ENCODE measurements at places on chromosomes 3 and 15. TPM values are rescaled to one million over a fixed set of nuclear protein-coding genes. Genes with fewer than 3 reads are reported as not detected.

The ACTRT3 gene
- 1.0 TPM for total RNA-seq

The LMCD1 gene
- total RNA-seq: 3.5 TPM

The DPH3 gene
- total RNA-seq: 23.4 TPM

The MCF2L2 gene
- 3.9 TPM for total RNA-seq

The RHOV gene
- 0.53 TPM for total RNA-seq

The C3orf33 gene
- total RNA-seq: 2.5 TPM

The GOLGA8N gene
- total RNA-seq: 1.3 TPM

The CSPG4 gene
- total RNA-seq: not detected

The CCDC54 gene
- not detected for total RNA-seq

The UNC13C gene
- not detected for total RNA-seq

The UBAP1L gene
- 2.4 TPM for total RNA-seq

The TNFSF10 gene
- 30.1 TPM for total RNA-seq

The MASP1 gene
- not detected for total RNA-seq

The SEMA3G gene
- 0.14 TPM for total RNA-seq

The LRRC31 gene
- not detected for total RNA-seq

The PLA1A gene
- total RNA-seq: 0.34 TPM

The FEZF2 gene
- total RNA-seq: not detected

The EFL1 gene
- 27.7 TPM for total RNA-seq

Data from activated CD4-positive, alpha-beta memory T cell treated with anti-CD3 and anti-CD28 coated beads for 36 hours (primary cell).